GM13977 (cell line): ENCODE measurements at places on chromosomes 5 and 9.

GRCh38 chr5:168746893-168747640 is 167.9 kb upstream of the PANK3 start:
- no peak for DNase-seq

- DNase-seq = no peak
Measured at GRCh38 chr5:168752416-168753190, 173.4 kb upstream of the PANK3 start.

GRCh38 chr5:134432174-134432573 is 20.5 kb upstream of the CDKN2AIPNL start:
- no peak for DNase-seq

DNA sequence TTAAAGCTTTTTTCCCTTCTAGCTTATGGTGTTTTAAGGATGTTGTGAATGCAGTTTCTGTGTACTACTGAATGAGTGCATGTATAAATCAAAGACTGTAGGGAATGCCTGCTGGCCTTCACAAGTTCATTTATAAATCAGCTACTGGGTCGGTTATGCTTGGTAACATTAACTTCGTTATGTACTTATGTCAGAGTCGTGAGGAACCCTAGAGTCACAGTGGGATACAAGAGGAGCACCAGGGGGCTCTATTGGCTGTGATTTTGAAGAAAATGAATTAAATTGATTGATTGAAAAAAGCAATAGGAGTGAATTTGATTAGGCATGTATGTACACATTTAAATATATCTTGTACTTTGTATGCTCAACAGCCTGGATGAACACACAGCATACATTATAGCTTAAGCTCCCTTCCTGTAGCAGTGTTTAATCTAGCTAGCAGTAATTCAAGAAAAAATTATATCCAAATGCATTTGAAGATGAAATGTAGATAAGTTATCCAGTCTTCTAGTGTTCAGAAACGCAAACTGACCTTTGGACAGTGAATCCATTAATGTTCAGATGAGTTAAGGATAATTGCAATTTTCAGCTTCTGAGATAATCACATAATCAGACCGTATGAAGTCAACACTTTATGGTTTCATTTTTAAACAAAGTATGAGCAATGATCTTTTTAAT is 204.2 kb downstream of the KDM4C start:
- DNase-seq = no peak

GRCh38 chr9:86868616-86869015 is 78.7 kb downstream of the GAS1 start:
- no peak for DNase-seq

GRCh38 chr9:101791533-101791932 is 53.1 kb upstream of the GRIN3A start:
- no peak for DNase-seq

DNA sequence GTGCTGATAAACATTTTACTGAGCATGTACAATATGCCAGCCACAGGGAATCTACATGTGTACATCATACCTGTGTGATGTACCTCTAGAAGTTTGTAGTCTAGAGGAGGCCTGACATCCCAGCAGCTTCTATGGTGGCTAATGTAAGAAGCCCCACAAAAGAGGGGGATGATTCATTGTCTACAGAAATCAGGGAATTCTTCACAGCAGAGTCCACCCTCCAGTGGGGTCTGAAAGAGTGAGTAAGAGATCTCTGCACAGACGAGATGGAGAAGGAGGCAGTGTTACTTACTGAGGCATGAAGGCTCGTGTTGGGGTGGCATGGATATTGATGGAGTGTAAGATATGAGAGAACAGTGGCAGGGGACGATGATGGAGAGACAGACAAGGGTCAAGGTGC is 103.0 kb downstream of the NTRK2 start:
- no peak for DNase-seq

- DNase-seq = no peak
Measured at GRCh38 chr9:133372144-133372543, 3.7 kb downstream of the SURF4 start.

GRCh38 chr9:112621018-112621655 is 96.8 kb downstream of the INIP start:
- no peak for DNase-seq

- DNase-seq = no peak
Measured at GRCh38 chr5:168765086-168765550, 185.9 kb upstream of the PANK3 start.

- DNase-seq = no peak
Measured at GRCh38 chr5:172630482-172630881, 10.6 kb upstream of the NEURL1B start.

DNA sequence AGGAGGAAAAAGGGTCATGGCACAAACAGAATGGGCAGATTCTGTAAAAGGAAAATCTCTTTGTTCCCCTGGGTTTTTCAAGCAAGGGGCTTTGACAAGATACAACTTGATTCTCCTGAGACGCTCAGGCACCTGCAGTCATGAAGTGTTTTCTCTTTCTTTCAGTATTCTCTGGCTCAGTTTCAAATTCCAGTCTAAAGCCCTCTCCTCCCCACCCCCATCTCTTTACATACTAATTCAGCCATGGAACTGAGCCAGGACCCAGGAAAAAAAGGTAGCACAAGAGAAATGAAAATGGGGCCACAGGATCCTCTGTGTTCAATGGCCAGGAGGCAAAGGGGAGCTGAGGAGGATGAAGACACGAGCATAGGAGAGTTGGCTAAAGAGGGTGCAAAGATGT is 408.4 kb downstream of the SPOCK1 start:
- DNase-seq = no peak

DNA sequence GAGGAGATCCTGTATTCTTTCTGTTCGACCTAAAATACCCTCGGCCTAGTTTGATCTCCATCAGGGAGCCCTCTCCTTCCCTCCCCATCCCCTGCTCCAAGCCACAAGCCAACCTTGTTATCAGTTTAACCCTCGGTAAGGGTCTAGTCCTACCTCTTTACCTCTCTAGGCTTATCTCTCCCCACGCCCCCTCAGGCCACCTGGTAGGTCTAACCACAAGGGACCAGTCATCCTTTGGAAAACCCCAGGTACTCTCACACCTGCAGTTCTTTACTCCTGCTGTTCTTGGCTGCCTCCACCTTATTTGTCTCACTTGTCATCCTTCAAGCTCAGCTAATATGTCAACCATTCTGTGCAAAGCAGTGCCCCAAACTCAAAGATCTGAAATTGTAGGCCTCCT is 78.7 kb downstream of the RAD23B start:
- no peak for DNase-seq

- DNase-seq = no peak
Measured at GRCh38 chr9:130387905-130388304, 56.9 kb upstream of the ASS1 start.

DNA sequence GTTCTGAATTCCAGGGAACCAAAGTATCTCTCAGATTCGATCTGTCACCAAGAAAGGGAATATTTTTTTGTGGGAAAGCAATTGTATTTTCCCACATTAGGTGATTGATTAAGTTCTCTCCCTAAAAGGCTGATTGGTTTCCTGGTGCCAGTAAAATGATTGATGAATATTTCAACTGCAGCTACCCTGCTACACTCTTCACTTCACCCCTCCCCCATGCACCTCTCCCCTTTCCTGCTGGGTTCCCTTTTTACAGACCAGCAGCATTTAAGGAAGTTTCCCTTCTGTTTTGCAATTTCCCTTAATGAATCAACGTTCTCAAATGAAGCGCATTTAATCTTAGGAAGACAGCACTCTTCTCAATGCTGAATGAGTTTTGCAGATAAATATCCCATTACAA is 13.1 kb downstream of the NR6A1 start:
- no peak for DNase-seq

DNA sequence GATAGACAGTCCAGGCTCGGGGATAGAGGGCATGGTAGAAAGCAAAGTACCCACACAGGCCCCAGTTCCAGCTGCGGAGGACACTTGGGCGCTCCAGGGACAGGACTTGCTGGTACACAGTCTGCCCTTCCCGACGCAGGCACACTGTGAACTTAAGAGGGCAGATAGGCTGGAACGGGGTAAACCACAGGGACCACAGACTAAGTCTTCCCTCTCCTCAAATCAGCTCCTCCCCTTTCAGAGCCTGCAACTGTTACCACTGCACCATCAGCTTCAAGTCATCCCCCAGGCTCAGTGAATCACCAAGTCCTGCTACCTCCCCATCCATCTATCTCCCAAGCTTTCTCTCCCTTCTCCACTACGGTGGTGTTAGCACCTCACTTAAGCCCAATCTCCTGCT is 7.3 kb downstream of the GBA2 start:
- no peak for DNase-seq

- DNase-seq = peak; percentile 28
Measured at GRCh38 chr5:88693071-88693932, 189.7 kb downstream of the MEF2C start.

- no peak for DNase-seq
Measured at GRCh38 chr9:108396193-108396592, 459.6 kb downstream of the ACTL7B start.

- no peak for DNase-seq
Measured at GRCh38 chr5:153659039-153659736, 168.7 kb downstream of the GRIA1 start.

- no peak for DNase-seq
Measured at GRCh38 chr5:82418608-82418950, 140.4 kb upstream of the RPS23 start.

DNA sequence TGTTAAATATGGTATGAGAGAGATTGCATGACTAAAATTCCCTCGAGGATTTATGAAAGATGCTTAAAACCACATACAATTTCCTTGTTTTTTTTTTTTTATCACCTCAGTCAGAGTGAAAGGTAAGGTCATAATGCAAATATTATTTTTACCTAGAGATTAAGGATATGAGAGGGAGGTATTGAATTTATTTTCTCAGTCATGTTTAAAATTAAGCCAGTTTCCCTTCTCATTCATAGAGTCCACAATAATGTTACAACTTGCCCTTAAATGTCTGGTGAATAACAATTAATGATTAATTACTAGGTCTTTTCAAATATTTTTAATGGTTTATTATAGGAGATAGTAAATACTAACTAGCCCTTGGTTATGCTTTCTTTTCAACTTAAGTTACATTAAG is 144.9 kb upstream of the HAPLN1 start:
- no peak for DNase-seq

DNA sequence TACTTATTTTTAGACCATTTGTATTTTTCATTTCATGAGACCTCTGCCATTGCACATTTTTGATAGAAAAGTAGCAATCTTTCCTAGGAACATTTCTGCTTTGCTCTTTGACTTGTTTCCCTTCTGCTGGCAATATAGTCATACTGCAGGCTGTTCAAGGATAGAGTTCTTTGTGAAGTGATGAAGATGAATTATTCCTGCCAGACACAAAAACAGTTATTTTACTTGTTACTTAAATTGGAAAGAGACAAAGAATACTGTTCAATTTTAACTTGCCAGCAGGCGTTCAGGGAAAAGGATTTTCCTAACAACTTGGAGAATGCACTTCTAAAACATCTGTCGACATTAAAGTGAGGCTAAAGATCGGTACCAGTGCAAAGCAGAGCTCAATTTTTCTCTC is 251.7 kb upstream of the ACTBL2 start:
- DNase-seq = no peak

DNA sequence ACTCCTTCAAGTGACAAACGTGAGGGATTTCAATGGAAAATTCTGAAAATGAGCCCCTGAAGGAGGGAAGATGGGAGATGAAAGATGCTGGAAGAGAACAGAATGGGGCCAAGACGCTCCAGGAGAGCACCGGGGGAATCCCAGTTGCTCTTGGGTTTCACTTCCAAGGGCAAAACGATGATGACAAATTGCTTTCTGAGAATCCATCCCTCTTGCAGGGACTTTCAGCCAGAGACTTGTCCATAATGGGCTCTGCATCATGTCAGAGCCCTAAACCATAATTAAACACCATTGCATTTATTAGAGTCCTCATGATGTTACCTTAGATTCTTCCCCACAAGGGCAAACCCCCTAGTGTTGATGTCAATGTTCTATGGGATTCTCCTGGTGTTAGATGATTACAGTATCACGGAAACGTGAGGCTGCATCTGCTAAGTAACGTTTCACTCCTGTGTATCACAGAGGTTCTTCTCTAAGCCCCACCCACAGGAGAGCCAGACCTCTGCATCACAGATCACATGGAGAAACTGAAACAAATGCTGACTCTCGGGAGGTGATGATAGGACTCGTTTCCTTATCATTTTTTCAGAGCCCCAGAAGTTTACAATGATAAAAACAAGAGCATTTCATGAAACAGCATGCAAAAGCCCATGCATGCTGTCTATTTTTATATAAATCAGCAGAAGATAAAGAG is 114.4 kb downstream of the TENT4A start:
- DNase-seq = peak; percentile 40
